Caco-2 (cell line): ENCODE measurements at places on chromosomes 5 and 9. TPM values are rescaled to one million over a fixed set of nuclear protein-coding genes. Genes with fewer than 3 reads are reported as not detected.

- peak; percentile 83 for DNase-seq
Measured at GRCh38 chr9:37650873-37651768, at the start of gene FRMPD1. FRMPD1 (plus strand) TSS chr9:37650954; CDS start chr9:37692642, 41,688 bp downstream.

Gene C9orf50
- not detected in 2 replicates for total RNA-seq

Gene EGFLAM
- not detected in 2 replicates for total RNA-seq

Gene AGXT2
- total RNA-seq, result 0.21 TPM in 1 of 2 replicates, not detected in the other

Gene PAPPA
- not detected in 2 replicates for total RNA-seq

DNA sequence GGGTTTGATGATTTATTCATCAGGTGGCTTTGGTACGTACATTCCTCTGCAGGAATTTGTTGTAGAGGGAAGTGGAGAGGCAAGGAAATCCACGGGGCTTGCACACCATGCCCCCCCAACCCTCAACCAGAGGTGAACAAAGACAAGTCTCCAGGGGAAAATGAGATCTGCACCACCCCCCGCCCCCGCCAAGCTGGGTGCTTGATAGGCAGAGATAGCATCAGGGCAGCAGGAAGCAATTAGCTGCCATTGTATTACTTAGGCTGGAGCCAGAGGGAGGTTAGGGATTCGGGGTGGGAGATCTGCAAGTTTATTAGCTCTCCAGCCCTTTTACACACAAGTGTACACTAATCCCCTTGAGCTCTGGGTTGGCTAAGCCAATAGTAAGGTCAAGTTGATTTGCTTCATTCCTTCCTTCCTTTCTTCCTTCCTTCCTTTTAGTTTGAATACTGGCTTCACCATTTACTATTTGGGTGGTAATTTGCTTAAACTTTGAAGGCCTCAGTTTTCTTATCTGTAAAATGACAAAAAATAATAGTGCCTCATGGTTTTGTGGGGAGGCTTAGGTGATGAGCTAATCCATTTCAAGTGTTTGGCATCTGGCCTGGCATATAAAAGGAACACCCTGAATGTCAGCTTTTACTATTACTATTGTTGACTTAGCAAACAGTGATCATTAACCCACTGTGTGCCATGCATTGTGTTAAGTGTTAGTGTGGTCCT, 34.1 kb downstream of the SPRY4 start:
- DNase-seq, result no peak

- no peak for DNase-seq
Measured at GRCh38 chr5:181050016-181050415, 9.9 kb downstream of the BTNL9 start.

GRCh38 chr9:81729135-81729534, 39.8 kb upstream of the TLE1 start:
- no peak for DNase-seq

- no peak for DNase-seq
Measured at GRCh38 chr9:131587331-131587730, 42.0 kb downstream of the PRRT1B start.

- DNase-seq, result no peak
Measured at GRCh38 chr5:161396171-161396570, 150.4 kb downstream of the GABRB2 start.

GRCh38 chr5:173321886-173322285, 6.3 kb downstream of the STC2 start:
- no peak for DNase-seq

Gene C5orf46
- total RNA-seq, result 0.63 TPM in 1 of 2 replicates, not detected in the other
